ENCODE measurements at places on chromosomes 2 and 18.
A peak's percentile ranks its signal among the peaks of the same experiment; 100 is the strongest.

- no peak for DNase-seq
Measured at GRCh38 chr18:60568220-60568619, 195.6 kb upstream of the MC4R start.

DNA sequence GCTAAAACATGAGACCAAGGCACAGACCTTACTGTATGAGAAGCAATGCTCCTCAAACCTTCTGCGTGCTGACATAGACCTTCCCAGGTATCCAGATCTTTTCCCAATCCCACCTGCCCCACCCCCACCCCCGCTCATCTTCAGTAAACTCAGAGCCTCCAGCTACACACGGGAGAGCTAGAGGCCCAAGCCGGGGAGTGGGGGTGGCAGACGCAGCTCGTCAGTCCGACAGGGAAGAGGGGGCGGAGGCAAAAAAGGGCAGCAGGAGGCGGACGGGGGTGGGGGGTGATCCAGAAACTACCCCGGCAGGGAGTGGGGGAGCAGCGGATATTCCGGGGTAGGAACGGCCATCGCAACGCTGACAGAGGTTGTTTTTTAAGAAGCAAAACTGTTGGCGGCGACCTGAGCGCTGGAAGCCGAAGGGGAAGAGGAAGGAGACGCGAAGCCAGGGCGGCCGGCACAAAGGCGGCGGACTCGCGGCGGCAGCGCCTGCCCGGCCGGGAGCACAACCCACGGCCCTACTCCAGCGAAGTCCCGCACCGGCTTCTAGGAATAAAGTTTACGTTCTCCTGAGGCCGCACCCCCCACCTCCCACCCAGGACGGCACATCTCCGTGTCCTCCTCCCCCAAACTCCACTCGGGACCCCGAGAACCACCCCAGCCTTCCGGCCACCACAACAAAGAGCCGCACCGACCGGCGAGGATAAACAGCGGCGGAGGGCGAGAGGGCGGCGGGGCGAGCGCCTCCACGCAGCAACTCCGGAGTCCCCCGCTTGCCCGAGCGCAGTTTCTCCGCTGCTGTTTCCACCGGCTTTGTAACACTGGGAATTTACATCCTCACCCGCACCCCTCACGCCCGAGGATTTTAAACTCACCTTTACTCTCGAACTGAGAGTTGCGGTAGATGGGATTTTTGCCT lies 722 bp downstream of the BAZ2B start:
- no peak for DNase-seq

DNA sequence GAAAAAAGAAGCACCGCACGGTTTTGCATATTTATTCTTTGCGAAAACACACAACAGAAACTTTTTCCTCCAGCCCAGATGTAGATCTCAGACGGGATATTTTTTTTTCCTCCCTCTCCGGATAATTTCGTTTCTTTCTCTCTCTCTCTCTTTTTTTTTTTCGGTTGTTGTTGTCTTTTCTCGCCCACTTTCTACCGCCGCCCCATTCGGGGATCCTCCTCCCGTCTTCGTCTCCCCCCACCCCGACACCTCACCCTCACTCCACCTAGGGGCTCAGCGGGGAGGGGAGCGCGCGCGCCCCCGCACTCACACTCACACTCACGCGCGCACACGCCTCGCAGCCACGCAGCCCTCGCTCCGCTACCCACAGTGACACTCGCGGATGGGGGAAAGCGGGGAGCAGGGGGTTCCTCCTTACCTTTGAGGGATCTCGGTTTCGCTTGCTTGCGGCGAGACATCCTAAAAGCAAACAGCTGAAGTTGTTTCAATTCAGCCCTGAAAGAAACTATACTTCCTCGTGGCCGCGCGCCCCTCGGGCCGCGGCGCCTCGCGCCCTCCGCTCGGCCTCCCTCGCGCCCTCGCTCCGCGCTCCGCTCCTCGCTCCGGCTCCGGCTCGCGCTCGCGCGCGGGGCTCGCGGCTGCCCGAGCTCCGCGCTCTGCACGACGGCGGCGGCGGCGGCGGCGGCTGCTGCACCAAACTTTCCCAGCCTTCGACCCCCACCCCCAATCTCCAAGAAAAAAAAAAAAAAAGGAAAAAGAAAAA lies 1.3 kb downstream of the ZNF521 start:
- DNase-seq: no peak

GRCh38 chr2:11891028-11891427 lies 144.6 kb downstream of the LPIN1 start:
- no peak for DNase-seq

GRCh38 chr2:96251721-96252292 lies 14.0 kb downstream of the TMEM127 start:
- peak; percentile 76 for DNase-seq

DNA sequence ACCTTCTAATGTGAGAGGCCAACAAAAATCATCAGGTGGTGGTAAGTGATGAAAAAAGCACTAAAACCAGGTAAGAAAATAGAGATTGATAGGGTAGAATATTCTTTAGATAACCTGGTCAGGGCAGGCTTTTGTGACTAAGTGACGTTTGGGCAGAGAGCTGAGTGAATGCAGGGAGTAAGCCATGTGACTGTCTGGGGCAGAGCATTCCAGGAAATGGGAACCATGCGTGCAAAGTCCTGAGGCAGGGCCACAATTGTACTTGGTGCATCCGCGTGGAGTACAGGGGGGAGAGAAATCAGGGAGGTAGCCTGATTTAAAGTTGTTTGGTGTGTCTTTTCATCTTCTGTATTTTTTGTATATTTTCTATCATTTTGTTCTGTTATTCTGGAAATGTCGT lies 102.5 kb downstream of the LYPD6B start:
- no peak for DNase-seq

DNA sequence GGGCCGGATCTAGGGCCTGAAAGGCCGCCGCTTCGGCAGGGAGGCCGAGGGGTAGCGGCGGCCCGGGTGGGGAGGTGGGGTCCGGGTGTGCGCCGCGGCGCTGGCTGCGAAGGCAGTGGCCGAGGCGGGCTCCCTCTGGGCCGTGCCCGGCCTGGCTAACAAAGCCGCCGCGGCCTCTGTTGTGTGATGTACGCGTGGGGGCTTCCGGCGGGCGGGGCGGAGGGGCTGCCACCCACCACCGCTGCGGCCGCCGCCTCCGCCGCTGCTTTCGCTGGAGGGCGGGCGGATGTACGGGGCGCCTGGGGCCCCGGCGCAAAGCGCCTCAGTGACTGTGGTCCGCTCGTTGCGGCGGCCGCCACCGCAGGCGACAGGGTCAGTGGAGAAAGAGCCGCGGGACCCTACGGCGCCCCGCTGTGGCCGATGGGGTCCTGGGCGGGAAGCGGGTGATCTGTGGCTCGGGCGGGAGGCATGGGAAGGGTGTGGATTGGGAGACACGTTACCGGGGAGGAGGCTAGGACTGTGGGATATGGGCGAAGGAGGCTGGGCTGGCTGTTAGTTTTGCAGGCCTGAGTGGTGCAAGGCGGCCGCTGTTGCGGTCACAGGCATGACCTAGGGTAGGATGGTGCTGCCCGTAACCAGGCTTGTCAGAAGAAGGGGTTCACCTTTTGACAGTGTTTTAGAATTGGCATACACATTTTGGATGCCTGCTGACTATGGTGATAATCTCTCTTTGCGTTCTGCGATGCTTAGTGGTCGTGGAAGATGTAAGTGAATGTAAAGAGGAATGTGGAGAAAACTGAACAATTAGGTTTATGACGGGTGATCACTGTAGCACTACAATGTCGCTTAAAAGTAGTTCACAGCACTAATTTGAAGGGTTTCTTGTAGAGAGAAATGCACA lies 662 bp downstream of the BZW1 start:
- DNase-seq: no peak

DNA sequence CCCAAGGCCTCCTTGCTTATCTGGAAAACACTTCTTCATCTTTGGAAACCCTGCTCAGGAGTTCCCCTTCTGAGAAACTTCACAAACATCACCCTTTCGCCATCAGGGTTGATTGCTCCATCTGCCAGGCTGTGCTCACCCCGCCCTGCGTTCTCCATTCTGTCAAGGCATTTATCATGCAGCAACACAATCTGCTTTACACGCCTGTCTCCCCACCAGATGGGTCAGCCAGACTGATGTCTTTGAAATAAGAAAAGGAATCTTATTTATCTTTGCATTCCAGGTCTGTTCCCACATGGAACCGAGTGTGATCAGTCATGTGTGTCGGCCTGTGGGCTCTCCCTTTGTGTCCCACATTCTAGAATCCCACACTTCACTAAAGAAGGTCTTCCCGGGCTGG lies 110.0 kb upstream of the ARL4C start:
- no peak for DNase-seq

DNA sequence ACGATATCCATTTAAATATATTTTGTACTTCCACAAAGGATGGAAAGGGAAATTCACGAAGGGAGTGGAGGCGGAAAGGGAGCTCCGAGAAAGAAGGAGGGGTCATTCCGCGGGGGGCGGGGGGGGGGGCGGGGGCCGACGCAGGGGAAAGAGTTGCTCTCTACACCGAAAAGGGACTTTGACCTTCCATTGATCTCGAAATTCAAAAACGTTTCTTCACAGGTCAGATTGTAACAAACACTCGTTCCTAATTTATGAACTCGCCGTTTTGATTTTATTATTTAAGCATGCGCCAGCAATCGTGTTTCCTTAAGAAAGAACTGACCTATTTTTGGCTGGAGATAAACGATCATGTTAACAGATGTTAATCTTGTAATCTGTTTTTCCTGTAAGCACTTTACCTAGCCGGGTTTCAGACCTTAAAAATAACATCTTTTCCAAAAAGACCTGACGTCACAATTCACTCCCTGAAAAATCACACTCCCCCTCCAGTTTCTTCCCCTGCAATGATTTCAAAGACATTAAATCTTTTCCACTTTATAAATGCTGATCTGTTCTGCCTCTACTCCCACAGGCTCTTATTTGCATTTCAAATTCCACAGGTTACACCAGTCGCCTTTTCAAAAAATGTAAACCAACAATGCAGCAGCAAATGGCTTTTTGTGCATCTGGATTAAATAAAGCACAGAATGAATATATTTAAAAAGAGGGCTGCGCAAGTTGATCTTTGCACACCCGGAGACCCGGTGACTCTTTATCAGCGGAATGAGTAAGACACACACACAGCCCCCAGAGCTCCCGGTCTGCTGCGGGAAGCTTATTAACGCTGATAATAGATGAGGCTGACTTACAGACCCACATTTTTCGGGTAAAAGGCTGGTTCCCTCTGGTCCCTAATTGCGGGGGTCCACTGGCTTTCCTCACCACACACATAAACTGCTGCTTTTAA lies 1.6 kb downstream of the ZNF516 start:
- no peak for DNase-seq

DNA sequence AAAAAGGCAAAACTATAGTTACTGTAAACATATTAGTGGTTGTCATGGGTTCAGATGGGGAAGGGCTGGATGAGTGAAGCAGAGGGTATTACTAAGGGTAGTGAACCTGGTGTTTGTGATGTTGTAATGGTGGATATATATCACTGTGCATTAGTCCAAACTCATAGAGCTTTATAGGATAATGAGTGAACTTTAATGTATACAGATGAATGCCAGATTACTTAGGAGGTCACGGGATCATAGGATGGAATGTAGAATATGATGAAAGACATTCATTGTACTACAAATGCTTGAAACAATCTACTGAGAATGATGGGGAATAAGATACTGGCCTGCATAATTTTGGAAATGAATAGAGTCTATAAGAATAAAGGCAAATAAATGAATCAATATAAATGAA lies 226.7 kb upstream of the ZNF804A start:
- DNase-seq: no peak

DNA sequence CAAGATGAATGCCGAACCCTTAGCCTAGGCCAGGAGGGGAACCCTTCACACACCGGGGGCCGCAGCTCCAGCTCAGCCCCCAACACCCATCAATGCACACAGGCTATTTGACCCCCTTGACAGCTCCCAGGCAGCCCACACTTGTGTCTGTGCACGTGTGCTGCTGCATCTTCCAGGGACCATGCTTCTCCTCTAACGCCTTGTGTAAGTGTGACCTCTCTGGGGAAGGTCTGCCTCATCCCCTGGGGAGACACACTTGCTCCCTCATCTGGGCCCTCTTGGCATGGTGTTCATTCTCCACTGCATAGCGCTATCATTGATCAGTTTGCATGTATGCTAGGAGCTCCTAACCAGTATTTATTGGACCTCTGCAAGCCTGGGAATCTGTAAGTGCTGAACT lies 120.0 kb upstream of the FHL2 start:
- DNase-seq: no peak

DNA sequence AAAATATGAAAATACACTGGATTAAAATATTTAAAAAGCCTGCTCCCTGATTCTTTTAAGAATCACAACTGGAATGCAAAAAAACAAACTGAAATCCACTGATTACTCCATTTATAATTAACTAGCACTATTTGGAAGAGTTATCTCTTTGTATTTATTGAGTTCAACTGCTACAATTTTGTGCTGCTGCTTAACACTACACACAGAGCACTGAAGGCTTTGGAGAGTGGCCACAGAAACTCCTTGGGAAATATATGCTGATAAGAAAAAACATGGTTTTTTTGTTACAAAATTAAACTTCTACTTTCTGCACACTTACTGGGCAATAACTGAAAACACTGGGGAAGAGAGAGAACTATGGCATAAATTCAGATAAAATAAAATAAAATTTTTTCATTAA lies 19.8 kb upstream of the BZW1 start:
- DNase-seq: no peak

DNA sequence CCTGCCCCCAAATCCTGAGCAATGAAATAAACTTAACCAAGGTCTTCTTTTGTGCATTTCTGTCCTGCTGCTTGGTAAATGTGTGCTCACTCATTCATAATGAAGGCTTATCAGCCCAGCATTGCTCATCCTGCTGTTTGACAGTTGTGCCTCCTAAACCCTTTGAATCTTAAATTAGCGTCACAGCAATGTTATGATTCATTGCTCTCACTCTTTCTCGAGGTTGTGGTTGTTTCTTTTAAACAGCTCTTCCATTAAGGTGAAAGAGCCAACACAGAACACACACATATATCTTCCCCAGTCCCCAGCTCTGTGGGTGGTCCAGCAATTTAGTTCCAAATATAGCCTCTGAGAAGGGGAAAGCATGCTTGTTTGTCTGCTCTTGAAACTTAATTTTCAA lies 84.0 kb downstream of the EVA1A start:
- no peak for DNase-seq

DNA sequence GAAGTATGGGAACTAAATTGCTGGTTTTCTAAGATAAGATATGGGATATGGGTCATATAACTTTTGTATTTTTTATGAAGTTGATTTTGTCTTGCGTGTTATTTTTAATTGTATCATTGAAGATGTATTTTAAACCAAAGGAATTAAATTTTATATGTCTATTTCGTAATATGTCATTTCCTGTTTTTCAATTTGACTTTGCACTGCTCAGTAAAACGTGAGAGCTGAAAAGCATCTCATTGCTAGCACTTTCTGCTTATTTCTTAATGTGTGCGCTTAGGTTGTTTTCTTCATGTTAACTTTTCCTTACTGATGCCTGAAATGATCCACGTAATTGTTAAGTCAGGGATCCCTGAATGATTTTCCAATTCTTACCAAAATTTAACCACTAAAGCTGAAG lies 41.2 kb upstream of the KLF11 start:
- DNase-seq: no peak

Measured in LNCaP clone FGC (cell line).